Epithelial cell of alveolus of lung (primary cell): ENCODE measurements at places on chromosomes 2 and 18. TPM values are rescaled to one million over a fixed set of nuclear protein-coding genes. Genes with fewer than 3 reads are reported as not detected.

Gene ABCB11
- not detected in 2 replicates for total RNA-seq

Gene VWC2L
- not detected in 2 replicates for total RNA-seq

Gene VWA3B
- total RNA-seq: not detected in 2 replicates

Gene ZNF521
- total RNA-seq: 15.4 and 36.2 TPM in 2 replicates

Gene TSHZ1
- total RNA-seq: 8.7 and 22.4 TPM in 2 replicates

Gene DLX2
- total RNA-seq: not detected in 2 replicates
